ENCODE measurements at places on chromosomes 2 and 18.

DNA sequence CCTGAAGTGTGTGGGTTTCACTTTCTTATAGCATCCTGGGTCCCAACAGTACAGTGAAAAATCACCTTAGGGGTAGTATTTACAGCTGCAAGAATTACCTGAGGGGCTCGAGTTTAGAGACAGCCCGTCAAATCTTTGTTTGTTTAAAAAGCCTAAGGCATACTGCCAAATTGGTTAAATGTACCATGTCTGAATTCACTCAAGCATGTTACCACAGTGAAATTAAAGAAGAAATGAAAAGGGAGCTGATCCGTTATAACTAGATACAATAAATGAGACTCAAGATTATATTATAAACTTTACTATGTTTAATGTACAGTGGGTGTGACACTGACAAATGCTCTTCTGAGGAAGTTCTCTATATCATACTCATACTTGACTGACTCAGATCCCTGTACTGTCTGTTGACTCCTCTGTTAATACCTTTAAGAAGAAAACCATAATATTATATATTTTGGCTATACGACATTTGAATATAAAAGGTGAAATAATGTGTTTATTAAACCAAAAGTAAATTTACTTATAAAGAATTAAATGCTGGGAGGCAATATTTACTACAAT is 107.3 kb downstream of the TMEFF2 start:
- DNase-seq = no peak

DNA sequence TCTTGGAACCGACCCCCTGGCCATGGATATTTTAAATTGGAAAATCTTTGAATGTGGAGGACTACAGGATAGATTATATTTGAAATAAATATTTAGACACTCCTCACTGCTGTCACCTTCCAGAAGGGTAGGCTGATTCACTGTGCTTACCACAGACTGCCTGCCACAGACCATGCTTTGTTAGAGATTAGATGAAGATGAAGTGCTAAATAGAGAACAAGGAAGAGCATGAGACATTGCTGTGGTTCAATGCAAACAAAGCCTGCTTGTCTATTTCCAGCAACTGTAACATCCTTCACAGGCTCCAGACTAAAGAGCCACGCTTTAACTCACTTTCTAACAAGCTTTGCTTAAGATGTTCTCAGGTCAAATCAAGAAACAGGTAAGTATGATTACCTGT is 81.0 kb upstream of the TMEM17 start:
- no peak for DNase-seq

GRCh38 chr2:177651833-177652232 is 259.3 kb downstream of the AGPS start:
- no peak for DNase-seq

DNA sequence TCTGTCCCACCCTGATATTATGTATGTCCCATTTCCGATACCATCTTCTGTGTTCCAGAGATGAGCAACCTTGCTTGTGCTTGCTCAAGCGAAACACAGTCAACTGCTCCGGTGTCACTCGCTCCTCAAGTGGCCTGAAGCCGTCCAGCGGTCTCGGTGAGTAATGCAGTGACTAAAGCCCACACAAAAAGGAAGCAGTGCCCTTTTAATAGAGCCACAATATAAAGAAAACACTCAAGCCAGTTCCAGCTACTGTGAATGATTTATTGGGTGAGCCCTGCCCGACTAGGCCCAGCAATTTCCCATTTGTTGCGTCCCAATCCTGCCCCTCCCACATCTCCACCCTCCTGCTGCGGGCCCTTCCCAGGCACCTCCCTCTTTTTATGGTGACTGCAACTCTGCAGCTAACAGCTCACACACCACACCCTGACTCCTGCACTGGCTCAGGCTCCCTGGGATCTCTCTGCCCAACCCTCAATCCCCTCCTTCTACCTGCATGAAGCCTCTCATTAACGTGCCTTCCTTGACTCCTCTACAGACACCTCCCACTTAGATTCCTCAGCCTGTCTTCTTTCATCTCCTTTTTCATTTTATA is 44.2 kb upstream of the DSC1 start:
- DNase-seq = no peak

- peak; percentile 57 for DNase-seq
Observed at GRCh38 chr2:207467716-207468347, 61.9 kb upstream of the CREB1 start.

- no peak for DNase-seq
Observed at GRCh38 chr2:136357007-136357380, 239.0 kb upstream of the CXCR4 start.

GRCh38 chr2:157874997-157875640 is 1.0 kb downstream of the ACVR1 start:
- peak; percentile 93 for DNase-seq

Data from fibroblast of gingiva (primary cell).